ENCODE measurements at places on chromosomes 3 and 15.

DNA sequence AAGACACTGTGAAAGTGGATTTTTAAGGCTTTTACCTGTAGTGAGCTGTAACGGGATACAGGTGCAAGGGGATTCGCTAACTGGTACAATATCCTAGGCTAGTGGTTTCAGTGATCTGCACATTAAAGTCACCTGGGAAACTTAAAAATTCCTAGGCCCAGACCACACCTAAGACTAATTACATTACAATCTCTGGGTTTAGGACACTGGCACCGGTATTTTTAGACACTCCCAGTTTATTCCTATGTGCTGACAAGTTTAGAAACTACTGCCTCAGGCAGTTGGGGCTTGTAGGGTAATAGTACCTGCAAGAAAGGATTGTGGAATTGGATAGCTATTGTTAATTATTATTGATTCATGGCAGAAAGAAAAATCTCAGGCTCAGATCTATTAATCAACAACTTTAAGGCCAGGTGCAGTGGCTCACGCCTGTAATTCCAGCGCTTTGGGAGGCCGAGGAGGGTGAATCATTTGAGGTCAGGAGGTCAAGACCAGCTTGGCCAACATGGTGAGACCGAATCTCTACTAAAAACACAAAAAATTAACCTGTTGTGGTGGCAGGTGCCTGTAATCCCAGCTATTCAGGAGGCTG lies 50.4 kb upstream of the CASR start:
- no peak for DNase-seq

GRCh38 chr3:133374708-133375402 lies 25.0 kb upstream of the BFSP2 start:
- no peak for DNase-seq

- DNase-seq = no peak
Measured at GRCh38 chr3:78978037-78978436, 789.8 kb downstream of the ROBO1 start.

DNA sequence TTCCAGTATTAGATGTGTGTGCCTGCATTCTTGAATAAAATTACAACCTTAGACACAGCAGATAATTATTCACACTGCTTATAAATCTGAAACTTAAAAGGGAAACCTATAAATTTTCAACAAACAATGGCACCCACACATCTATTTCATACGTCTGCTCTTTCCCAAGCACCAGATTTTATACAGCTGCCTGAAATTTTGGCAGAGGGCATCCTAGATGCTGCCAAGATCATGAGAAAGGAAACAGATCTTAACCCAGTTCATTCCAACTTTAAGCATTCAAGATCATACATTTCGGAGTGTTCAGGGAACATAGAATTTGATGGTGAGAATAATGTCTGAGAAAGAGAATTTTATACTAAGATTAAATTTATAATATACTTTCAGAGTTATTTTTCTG lies 53.1 kb downstream of the CLDN1 start:
- no peak for DNase-seq

GRCh38 chr3:57783186-57784088 lies 27.3 kb downstream of the SLMAP start:
- no peak for DNase-seq

GRCh38 chr3:48415251-48415953 lies 14.5 kb downstream of the PLXNB1 start:
- no peak for DNase-seq

- no peak for DNase-seq
Measured at GRCh38 chr3:113498221-113499005, 16.5 kb downstream of the SPICE1 start.

DNA sequence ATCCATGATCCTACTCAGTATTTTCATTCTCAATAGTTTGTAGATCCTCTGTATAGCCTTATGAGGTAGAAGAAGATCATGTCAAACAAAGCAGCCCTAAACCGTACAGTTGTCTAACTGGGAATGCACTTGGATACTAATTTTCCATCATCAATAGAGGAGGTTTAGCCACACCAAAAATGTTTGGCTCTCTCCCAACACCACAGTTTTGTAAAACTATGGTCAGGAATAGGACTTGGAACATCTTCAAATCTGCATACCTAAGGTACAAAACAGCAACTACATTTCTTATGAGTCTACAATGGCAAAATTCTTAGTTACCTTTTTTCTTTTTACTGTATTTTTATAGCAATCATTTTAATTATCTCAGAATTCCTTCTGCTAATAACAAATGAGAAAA lies 1001.6 kb downstream of the ROBO2 start:
- DNase-seq = no peak

DNA sequence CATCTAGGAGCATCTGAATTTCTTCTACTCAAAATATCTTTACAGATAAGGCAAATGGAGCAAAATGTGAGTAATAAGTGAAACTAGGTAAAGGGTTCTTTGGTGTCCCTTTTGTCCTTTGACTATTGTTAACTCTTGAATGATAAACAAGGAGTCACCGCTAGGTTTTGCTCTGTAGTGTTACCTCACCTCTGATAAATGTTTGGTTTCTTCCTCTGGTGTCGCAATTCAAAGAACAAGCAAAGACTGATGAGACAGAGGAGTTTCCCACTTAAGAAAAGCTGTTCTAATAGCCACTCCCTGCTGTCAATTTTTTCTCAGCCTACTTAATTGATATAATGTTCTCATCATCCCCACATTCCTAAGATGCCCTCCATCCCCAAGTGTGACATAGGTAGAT lies 925.9 kb downstream of the IGSF11 start:
- no peak for DNase-seq

- no peak for DNase-seq
Measured at GRCh38 chr3:102394517-102394916, 40.3 kb upstream of the ZPLD1 start.
